ENCODE measurements at places on chromosomes 2 and 18.

GRCh38 chr2:23532391-23533337 lies 147.7 kb downstream of the KLHL29 start:
- DNase-seq: no peak

DNA sequence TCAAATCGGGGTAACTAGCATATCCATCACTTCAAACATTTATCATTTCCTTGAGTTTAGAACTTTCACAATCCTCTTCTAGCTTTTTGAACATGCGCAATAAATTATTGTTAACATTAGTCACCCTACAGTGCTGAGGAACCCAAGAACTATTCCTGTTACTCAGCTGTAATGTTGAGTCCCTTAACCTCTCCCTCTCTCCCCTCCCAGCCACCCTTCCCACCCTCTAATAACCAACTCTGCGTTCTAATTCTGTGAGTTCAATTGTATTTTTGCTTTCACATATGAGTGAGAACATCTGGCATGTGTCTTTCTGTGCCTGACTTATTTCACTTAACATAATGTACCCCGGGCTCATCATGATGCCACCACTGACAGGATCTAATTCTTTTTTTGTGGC lies 78.6 kb upstream of the RANBP2 start:
- DNase-seq: no peak

DNA sequence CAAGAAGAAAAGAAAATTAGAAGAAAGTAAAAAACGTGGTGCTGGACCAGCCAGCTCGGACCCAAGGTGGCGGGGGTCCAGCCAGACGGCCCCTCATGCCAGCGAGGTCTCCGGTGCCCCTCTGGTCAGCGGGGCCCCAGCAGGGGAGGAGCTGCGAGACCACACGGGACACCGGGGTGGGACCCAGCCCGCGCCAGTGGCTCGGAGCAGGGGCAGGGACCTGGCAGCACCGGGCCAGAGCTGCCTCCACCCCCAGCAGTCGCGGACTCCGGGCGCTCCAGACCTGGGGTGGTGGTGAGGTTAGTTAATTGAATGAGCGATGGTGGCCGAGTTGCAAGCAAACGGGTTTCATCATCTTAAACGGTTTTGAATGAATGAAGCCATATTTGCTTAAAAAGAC lies 289.9 kb upstream of the MC4R start:
- DNase-seq: no peak

- no peak for DNase-seq
These were observed 517.0 kb downstream of the PTPRM start for GRCh38 chr18:8084160-8084559.

GRCh38 chr2:157839162-157839801 lies 36.8 kb downstream of the ACVR1 start:
- no peak for DNase-seq

- no peak for DNase-seq
These were observed 144.6 kb upstream of the MMADHC start for GRCh38 chr2:149732001-149732685.
